ENCODE measurements at places on chromosomes 1 and 21.

DNA sequence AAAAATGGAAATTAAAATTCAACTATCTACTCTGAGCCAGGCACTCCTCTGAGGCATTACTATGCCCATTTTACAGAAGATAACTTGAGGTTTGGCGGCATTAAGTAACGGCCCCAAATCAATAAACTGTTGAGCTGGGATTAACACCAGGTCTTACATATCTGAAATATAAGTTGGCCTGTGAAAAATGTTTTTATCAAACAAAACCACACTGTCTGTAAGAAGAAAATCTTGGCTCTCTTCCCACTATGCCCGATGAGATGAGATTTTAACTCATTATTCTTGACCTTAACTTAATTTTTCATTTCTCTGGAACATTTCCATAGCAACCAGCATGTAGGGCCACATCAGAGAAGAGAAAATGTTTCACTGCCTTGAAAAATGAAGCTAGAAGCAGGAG lies 21.8 kb downstream of the RC3H1 start:
- DNase-seq = no peak

DNA sequence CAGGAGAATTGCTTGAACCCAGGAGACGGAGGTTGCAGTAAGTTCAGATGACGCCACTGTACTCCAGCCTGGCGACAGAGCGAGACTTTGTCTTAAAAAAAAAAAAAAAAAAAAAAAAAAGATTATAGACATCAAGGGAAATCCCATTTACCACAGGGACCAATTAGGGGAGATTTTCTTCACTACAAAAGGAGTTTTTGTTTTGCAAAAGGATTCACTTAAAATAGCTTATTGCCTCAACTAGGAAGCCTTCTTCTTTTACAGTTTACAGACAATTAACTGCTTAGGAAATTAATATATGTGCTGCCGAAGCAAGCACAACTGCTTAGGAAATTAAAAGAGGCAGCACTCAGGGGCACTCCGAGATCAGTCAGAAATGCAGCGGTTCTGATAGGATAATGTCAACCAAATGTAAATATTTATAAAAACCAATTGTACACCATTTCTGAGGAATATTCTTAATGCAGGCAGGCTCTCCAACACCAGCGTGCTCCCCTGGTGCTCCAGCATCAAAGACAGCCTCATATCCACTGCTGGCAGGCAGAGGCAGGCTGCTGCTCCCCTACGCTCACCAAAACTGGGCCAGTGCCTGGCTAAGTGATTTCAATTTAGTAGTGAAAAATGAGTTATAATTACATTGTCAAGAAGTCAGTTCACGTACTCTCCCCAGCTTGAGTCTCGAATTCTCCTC lies 107.9 kb upstream of the RAB4A start:
- DNase-seq = no peak

DNA sequence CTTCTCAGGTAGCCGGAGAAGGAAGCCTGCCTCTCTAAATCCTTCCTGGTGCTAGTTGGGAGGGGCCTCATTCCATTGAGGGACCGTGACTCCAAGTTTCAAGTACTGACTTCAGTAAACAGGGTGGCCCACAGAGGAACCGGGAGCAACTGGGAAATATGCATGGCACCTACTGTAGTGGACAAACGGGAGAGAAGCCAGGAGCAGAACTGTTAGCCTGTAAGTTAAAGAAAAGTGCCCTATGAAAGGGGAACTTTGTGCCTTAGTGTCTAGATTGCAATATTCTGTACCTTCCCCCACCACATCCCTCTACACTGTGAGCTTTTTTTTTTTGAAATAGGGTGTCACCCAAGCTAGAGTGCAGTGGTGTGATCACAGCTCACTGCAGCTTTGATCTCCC lies 33.2 kb upstream of the KANK4 start:
- DNase-seq = no peak

DNA sequence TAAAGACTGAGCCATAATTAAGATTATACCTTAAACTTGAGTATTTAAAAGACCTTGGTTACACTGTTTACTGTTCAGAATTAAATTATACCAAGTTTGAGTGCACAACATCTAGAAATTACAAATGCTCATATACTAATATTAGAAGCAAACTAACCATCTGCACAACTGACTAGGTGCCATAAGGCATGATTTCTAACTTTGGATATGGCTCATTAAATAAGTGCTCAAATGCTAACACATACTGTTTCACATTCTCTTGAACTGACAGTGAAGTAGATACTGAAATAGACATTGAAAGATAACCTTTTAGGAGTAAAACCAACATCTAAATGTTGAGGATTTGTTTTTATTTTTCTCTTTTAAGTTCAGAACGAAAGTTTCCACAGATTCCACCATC lies 74.1 kb downstream of the PRKAA2 start:
- no peak for DNase-seq

DNA sequence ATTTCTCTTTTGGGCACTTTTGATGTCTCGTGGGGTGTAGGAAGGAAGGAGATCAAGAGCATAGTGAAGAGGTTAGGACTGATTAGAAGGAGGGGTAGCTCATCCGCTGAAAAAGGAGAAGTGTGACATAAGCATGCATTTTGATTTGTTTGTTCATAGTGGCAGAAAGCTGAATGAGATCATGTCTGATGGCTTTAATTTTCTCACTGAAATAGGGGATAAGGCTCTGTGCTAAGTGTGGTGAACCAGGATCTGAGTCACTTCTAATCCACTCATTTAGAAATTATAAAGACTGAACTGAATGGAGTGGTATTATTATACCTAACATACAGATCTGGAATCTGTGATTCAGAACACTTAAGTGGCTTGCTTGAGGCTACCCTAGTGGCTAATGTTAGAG lies 344.5 kb downstream of the PDE4B start:
- DNase-seq = no peak

- no peak for DNase-seq
Measured at GRCh38 chr1:110430366-110430765, 20.6 kb upstream of the PROK1 start.

DNA sequence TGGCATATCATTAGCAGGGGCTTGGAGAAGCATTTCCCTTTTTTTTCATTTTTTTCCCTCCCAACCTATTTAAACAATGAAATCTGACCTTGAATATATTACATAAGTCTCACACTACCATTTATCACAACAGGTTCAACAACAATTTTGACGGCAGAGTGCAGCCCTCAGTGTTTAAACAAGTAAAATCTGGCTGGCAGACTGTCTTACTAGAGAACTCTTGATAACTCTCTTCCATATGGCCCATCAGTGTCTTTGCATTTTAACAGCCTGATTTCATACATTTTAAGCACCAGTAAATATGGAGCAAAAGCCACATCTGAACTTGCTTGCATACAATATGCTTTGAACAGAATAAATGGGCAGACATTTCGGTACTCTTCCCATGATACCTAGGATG lies 213.0 kb downstream of the KCTD3 start:
- no peak for DNase-seq

- DNase-seq = no peak
Measured at GRCh38 chr1:76583235-76583868, 283.9 kb upstream of the ST6GALNAC5 start.

DNA sequence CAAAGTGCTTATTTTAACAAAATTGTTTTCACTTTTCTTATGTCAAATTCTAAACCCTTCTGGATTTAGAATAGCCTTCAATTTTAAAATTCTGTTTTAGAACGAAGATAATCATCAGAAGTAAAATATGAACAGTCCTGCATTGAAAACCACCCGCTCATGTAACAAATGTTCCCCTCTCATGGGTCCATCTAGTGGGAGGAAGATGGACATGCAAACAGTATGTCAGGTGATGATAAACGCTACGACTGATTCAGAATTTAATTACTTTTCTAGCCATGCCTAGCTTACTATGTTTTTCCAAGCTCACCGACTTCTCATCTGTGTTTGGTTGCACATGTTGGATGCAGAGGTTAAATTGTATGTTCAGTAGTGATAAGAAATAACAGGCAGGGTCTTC lies 23.5 kb downstream of the SOD1 start:
- DNase-seq = no peak

- DNase-seq = peak; percentile 83
Measured at GRCh38 chr1:7257225-7257624, 472.0 kb downstream of the CAMTA1 start.

DNA sequence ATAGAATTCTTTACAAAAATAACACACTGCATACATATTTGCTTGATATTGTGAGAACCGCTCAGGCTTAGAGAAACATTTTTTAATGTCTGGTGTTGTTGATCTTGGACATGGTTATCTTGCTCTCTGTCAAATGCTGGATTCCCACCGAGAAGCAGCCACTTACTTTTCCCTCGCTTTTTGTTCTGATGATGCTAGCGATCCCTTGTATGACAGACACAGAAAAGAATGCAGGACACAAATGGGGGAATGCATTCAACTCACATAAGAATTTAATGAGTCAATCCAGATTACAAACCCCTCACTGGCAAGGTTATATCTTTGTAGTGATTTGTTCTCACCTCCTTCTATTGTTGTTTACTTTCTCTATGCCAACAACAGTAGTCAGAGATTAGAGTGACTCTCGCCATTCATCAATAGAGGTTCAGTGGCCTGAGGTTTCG lies 76.8 kb upstream of the AKT3 start:
- DNase-seq = no peak

- no peak for DNase-seq
Measured at GRCh38 chr1:209746451-209747165, 9.2 kb upstream of the TRAF3IP3 start.

GRCh38 chr1:30815556-30815955 lies 58.0 kb upstream of the LAPTM5 start:
- no peak for DNase-seq

- no peak for DNase-seq
Measured at GRCh38 chr21:31964692-31965091, 91.9 kb downstream of the HUNK start.

GRCh38 chr1:1914101-1914970 lies 724 bp upstream of the CALML6 start:
- DNase-seq = no peak

DNA sequence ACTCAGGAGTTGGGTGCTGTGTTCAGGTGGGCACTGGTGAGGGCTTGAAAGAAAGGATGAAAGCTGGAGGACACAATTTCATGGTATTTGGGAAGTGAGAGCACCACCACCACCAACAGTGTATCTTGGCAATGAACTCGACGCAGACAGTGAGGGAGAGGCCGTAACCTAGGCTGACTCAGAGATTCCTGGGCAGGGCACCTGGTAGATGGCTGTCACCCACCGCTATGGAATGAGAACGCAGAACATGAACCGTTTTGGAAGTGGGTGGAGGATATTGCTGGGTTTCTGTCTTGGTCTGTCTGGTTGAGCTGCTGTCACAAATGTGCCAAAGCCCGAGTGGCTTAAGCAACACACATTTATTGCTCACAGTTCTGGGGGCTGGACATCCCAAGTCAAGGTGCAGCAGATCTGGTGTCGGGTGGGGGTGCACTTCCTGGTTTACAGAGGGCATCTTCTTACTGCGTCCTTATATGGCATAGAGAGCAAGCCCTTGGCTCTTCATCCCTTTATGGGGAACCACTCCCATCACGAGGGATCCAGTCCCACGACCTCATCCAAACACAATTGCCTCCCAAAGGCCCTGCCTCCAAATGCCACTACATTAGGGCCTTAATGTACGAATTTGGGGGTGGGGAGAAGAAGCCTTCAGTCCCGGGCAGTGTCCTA lies 246.3 kb downstream of the SIPA1L2 start:
- no peak for DNase-seq

DNA sequence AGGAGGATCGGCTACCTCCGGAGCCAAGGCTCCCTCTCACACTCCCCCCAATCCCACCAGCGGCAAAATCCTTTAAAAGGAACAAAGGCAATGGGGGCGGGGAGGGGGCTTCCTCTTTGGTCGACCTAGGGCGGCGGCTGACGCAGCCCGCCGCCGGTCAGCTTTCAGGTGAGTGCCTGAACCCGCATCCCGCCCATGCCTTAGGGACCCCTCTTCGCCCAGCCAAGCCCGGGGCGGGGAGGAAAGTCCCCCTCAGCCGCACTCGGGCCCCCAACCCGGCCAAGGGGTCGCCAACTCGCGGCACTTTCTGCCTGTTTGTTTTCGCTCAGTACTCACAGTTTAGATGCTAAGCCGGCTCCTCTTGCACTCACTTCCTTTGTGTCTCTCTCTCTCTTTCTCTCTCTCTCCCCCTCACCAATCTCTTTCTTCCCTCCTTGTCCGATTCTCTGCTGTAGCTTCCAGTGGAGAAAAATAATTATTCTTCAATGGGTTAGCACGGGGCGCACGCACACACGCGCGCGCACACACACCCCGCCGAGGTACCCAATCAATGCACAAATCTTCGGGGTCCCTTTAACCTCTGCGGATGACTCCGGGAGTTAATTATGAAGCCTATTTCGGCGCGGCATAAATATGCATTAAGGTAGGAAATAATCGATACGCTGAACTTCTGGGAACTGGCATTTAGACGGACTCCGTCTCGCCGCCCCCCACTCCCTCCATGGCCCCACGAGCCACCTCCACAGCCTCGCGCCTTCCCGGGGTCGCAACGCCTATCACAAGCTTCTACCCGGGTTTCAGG lies at the start of gene BLACAT1:
BLACAT1 (minus strand) TSS at position 465 of the 802 bp plus-strand sequence.
- no peak for DNase-seq

- no peak for DNase-seq
Measured at GRCh38 chr1:228293816-228294500, 86.1 kb downstream of the OBSCN start.

DNA sequence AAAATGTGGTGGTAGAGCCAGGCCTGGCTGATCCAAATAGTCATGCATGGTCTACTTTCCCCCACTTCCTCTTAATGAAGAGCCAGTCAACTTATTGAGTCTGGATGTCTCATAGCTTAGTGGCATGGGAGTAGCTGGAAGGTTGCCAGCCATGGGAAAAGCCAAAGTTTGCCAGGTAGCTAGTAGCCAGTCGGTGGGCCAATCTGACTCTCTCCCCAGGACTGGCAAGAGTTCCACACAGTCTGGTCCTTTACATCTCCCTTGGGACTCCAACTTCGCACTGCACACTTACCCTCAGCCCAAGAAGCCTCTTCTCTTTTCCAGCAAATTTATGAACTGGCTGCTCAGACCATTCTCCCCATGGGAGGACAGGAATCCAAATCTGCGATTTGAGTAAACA lies 8.3 kb downstream of the WARS2 start:
- no peak for DNase-seq

DNA sequence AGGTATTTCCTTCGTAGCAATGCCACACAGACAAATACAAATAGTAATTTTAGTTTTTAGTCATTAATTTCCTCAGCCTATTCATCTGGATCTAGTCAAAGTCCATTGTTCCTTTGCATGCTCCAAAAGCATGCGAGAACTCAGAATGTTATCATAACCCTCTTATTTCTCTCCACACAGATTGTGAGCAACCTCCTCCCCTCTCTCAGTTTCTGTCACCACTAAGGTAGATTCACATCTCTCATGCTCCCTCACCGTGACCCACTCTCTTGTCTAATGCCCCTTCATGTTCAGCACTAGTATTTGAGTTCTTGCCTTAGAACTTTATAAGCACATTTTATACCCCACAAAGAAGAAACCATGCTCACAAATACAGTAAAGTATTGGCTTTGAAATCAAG lies 582.4 kb downstream of the PLA2G4A start:
- DNase-seq = no peak

GRCh38 chr1:56414728-56415224 lies 164.6 kb downstream of the PLPP3 start:
- DNase-seq = peak; percentile 29
